ENCODE measurements at places on chromosomes 1 and 21.

GRCh38 chr1:181430015-181430885 is 53.1 kb upstream of the CACNA1E start:
- DNase-seq, result no peak

DNA sequence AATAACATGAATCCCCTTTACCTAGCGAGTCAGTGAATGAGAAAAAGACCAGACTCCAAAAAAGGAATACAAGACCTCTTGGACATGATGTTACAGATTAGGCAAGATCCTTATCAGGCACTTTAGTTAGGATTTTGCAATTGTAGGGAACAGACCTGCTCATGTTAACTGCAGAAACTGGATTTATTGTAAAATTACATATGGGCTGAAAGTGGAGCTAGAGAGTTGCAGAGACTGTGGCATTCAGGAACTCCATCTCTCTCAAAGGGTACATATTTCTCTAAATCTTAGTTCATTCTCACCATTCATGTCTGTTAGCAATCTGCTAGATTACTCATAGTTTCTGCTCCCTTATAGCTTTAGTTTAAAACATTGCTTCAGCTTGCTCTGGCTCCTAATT is 142.2 kb downstream of the PAPPA2 start:
- no peak for DNase-seq

DNA sequence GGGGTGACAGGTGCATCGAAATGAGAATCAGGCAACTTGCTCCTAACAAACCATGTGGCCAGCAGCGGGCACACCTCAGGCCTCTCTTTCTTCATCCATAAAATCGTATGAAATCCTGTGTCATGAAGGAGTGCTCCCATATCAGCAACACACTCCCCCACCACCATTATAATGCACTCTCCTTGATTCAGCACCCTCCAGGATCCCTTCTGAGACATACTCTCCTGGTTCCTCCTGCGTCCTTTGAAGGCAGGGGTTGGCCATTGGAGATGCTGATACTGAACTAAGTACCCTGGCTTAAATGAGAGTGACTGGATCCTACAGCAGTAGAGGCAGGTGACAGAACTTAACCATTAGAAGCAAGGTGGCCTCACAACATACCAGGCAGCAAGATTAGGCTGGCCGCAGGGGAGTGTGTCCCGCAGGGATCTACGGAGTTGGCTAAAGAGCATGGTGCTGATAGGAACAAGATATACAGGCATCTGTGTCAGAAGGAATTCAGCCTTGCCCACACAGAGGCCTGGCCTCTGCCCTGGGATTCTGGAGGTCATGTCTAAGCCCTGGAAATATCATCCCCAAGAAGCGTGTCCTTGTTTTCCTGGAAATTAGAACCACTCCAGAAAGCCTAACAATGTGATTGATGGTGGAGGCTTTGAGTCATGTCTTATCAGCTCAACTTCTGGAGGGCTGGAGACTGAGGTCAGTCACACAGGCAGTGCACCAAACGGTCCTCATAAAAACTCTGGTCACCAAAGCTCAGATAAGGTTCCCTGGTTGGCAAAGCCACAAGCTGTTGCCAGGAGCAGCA is 16.8 kb downstream of the S100A7A start:
- DNase-seq, result no peak

- DNase-seq, result no peak
Observed at GRCh38 chr1:203316626-203317093, 11.3 kb downstream of the BTG2 start.

GRCh38 chr1:121522061-121522759 is 337.4 kb downstream of the SRGAP2C start:
- DNase-seq, result no peak

DNA sequence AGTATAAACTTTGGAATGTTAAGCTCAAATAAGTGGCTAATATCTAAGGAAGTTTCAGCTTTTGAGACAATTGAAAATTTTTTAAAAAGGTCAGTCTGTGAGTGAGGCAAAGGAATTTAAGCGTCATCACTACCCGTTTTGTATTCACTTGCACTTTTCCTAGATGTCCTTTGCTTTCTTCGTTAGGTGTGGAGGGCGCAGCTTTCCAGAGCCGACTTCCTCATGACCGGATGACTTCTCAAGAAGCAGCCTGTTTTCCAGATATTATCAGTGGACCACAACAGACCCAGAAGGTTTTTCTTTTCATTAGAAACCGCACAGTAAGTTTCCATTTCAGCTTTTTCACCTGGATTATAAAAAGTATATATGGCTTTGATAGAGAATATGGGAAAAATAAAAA is 30.9 kb downstream of the KDM1A start:
- no peak for DNase-seq

- DNase-seq, result no peak
Observed at GRCh38 chr21:18409579-18409978, 6.0 kb upstream of the TMPRSS15 start.

DNA sequence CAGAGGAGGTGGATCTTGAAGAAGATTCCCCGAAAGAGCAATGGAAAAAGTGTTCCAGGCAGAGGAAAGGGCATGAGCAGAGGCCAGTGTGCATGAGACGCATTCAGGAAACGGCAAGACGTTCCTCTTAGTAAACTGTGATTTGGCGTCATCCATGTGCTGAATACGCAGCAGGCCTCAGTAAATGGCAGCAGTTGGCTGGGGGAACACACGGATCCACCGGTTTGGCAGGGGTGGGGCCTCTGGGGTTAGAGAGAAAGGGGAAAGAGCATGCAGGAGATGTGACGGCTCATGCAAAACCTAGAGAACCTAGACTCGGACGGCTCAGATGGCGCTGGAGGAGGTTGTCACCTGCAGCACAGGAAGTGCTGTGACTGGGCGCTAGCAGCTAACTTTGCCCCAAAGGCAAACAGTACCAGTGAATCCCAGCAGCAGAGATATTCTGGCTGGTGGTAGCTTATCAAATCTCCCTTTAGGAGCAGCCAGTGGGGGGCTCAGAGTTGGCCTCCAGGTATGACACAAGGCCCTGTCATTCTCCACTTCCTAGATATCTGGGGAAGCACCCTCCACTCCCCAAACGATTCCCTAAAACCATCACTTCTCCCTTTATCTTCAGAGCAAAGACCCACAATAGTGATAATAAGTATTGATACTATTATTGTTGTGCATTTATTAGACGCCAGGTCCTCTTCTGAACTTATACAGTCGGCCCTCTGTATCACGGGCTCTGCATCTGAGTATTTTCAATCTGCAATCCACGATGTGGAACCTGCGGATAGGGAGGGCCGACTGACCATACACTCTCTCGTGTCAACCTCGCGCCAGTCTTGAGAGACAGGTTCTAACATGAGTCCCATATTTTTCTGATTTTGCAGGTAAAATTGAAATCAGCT is 7.6 kb downstream of the LAPTM5 start:
- peak; percentile 49 for DNase-seq

GRCh38 chr1:211874521-211875347 is 44.2 kb upstream of the LPGAT1 start:
- no peak for DNase-seq

DNA sequence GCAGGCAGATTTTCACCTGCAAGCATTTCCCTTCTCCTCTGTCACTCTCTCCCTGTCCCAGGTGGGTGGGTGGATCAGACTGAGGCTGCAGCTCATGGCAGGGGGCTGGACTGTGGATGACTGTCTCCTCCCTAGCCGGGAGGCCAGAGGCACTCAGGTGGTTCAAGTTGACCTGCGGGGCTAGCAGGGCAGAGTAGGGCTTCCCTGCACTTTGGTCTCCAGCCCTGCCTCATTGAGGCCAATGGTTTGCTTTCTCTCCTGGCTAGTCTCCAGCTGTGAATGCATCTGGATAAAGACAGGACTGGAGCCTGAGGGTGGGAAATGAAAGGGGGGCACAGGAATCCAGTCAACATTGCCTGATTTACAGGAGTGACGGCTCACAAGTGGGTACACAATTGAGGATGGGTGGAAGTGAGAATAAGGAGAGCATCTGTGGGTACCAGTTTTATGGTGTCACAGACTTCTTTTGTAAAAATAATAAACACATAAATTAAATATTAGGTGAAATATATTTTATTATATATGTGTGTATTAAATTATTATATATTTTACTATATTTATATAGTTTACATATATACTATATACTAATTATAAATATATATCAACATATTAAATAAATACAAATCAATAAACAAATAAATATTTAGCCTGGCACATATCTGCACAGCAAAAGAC is 25.6 kb downstream of the RUNX1 start:
- DNase-seq, result no peak

GRCh38 chr1:25198663-25199252 is 33.5 kb downstream of the SYF2 start:
- DNase-seq, result no peak

- no peak for DNase-seq
Observed at GRCh38 chr1:65198096-65198495, 50.1 kb downstream of the AK4 start.

- DNase-seq, result no peak
Observed at GRCh38 chr1:95201905-95202304, 32.1 kb upstream of the RWDD3 start.

DNA sequence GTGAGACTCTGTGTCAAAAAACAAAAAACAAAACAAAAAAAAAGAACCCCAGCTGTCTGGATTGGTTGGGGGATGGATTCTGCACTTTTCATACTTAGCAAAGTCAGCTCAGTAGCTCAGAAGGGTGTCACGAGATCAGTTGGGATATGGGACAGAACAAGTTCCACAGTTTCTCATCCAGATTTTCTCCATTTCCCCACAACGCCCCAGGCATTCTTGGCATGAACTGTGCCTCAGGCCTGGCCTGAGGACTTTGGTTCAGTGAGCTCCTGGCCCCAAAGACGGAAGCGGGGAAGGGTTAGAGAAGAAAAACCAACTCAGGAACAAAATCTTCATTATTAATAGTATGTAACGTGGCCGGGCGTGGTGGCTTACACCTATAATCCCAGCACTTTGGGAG is 1.9 kb downstream of the AKR7A2 start:
- DNase-seq, result no peak

DNA sequence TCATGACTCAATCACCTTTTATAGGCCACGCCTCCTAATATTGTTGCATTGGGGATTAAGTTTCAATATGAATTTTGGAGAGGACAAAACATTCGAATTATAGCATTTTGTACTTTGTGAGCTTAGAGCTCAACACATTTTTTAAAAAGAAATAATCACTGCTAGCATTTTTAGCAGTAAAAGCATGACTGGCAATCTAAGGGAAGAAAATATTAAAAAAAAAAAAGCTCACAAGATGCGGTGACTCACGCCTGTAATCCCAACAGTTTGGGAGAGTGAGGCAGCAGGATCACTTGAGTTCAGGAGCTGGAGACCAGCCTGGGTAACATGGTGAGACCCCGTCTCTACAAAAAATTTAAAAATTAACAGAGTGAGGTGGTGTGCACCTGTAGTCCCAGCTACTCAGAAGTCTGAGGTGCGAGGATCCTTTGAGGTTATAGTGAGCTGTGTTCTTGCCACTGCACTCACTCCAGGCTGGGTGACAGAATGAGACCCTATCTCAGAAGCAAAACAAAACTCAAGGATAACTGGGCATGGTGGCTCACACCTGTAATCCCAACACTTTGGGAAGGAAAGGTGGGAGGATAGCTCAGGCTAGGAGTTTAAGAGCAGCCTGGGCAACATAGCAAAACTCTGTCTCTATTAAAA is 28.8 kb upstream of the DIPK1A start:
- DNase-seq, result no peak

DNA sequence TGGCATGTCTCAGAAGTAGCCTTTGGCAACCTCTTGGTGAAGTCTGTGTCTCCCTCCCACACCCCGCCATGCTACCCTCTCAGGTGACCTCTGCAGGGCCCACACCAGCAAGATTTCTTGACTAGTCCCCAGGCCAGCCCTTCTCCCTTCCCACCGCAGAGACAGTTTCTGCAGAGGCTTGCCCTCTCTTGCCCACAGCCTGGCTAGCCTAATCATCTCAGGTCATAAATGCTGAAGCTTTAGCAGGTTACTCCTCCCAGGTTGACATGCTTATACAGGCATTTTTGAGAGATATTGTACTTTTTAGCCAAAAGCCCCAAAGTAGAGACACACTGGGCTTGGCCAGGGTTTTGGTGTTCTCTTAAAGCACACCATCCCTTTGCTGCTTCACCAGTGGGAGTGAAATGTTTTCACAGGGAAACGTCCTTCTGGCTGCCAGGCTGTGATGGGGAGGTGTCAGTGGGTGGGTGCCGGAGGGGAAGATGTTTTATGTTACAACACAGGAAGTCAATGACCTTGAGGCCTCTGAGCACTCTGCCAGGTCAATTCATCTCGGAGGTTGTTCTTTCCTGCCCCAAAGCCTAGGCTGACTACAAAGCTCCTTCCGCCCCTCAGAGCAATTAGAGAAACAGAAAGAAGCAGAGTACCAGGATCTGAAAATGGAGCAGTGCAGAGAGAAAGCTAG is 58.5 kb downstream of the STYXL2 start:
- no peak for DNase-seq

DNA sequence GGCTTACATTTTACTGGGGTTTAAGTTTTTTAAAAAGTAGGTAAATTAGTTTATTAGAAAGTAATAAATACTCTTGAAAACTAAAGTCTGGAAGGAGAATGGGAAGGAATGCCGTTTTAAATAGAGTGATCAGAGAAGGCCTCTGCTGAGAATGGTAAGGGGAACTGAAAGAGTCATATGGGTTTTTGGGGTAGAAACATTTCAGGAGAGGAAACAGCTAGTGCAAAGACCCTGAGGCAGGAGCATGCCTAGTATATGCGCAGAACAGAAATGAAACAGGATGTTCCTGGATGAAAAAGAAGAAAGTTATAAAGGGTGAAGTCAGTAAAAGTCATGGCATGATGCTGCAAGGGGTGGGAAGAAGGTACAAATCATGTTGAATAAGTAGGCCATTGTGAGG is 38.9 kb downstream of the ZC3H11B start:
- DNase-seq, result no peak

DNA sequence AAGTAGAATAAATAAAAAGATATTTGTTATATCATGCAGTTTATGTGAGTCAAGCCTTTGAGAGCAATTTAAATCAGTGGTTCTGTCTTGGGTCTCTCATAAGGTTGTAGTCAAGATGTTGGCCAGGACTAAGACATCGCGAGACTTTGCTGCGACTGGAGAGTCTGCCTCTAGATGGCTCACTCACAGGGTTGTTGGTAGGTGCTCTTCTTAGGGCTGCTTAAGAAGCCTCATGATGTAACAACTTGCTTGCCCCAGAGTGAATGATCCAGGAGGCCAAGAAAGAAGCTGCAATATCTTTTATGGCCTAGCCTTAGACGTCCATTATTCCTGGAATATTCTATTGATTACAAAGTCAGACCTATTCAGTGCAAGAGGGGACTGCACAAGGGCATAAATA is 73.1 kb upstream of the CACHD1 start:
- no peak for DNase-seq

GRCh38 chr1:90174246-90174645 is 179.3 kb downstream of the ZNF326 start:
- DNase-seq, result no peak

DNA sequence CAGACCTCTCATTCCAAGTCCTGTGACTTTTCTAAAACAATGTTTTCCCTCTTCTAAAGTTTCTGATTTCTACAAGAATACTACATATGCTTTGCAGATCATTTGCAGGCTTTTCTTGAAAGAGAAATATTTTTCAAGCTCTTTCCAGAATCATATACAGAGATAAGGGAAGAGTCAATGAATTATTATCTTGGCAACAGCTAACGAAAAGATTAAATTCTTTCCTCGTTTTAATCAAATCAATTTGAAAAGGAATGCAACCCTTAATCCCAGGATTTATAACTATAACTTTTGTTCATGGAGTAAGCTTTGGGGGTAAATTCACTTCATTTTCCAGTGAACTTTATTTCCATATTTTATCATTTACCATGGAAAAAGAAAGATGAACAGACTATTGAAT is 6.9 kb downstream of the KRTAP11-1 start:
- no peak for DNase-seq

All from stimulated activated CD8-positive, alpha-beta memory T cell treated with anti-CD3 and anti-CD28 coated beads, Interleukin-2, amount 100 ng/mL, for 1 hour (primary cell).